MCF 10A (cell line): ENCODE measurements at places on chromosomes 3 and 15. TPM values are rescaled to one million over a fixed set of nuclear protein-coding genes. Genes with fewer than 3 reads are reported as not detected.

STAC gene
- 1.1 and 1.2 TPM in 2 replicates for total RNA-seq

NPAP1 gene
- not detected in 2 replicates for total RNA-seq

- peaks cover 18% of the 10 kb centered on the region for H3K4me1 ChIP-seq
- no peaks in the 10 kb centered on the region for H3K36me3 ChIP-seq
These were observed 326.1 kb downstream of the SATB1 start for GRCh38 chr3:18098960-18099587.

- H3K27me3 ChIP-seq = no peaks in the 10 kb centered on the region
- peaks cover 24% of the 10 kb centered on the region for H3K4me1 ChIP-seq
- H3K36me3 ChIP-seq = no peaks in the 10 kb centered on the region
- H3K4me3 ChIP-seq = no peak overlapping the region
These were observed 282.4 kb upstream of the GRM7 start for GRCh38 chr3:6578526-6578925.

DNA sequence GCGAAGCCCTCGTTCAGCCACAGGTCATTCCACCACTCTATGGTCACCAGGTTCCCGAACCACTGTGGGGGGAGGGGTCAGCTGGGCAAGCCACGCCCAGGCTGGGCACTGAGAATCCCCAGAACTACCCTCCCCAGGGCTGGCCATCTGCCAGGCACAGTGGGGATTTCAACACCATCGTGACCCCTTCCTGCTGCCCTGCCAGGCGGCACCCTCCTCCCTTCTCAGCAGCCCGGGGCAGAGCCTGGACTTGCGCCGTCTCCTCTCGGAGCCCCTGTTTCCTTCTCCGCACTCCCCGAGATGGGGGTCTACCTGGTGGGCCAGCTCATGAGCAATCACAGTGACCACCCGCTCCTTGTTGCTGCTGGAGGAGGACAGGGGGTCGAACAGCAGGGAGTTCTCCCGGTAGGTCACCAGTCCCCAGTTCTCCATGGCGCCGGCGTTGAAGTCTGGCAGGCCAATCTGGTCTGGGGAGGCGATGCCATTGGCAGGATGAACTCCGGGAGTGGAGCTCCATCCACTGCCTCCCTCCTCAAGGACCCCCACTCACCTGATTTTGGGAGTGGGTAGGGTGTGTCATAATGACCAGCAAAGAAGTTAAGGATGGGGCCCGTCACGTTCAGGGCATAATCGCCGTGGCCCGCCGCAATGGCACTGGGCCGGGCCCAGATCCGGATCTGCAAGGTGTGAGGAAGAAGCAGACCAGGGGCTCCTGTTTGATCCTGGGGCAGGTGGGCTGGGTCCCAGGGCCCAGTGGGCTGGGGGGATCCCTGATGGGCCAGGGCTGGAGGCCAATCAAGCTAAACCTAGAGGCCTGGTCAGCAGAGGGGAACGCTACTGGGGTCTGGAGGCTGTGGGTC, 10.5 kb downstream of the ANPEP start:
- peaks cover 10% of the 10 kb centered on the region for H3K4me1 ChIP-seq
- H3K4me3 ChIP-seq = no peak overlapping the region
- H3K27me3 ChIP-seq = no peaks in the 10 kb centered on the region
- H3K27ac ChIP-seq = peak overlapping the region; percentile 44
- H3K36me3 ChIP-seq = peaks cover 89% of the 10 kb centered on the region
- DNase-seq = peak; percentile 65

GRCh38 chr3:66898155-66898554, 100.0 kb upstream of the KBTBD8 start:
- no peak overlapping the region for H3K4me3 ChIP-seq
- H3K36me3 ChIP-seq = no peaks in the 10 kb centered on the region
- DNase-seq = no peak

GRCh38 chr15:52078876-52079700, 33.5 kb downstream of the BCL2L10 start:
- peak overlapping the region; percentile 58 for H3K4me3 ChIP-seq
- DNase-seq = peak; percentile 92
- H3K27me3 ChIP-seq = no peaks in the 10 kb centered on the region

DNA sequence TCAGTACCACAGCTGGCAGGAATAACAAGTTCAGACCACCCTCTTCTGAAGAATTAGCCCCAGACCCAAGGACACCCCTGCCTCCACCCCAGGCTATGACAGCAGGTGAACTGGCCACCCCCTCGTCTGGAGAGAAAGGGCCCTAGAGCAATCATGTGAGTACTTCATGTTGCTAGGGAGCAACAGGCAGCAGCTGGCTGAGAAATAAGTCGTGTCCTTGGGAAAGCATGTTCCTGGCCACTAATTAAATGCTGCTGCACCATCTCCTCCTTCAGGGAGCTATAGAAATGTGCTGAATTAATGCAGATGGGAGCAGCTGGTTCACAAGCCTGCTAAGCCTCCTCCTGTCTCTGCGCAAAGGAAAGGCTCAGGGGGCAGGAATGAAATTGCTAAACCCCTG, 31.5 kb downstream of the MRPS11 start:
- no peak overlapping the region for H3K4me3 ChIP-seq
- H3K27me3 ChIP-seq = no peaks in the 10 kb centered on the region
- no peaks in the 10 kb centered on the region for H3K4me1 ChIP-seq
- no peak overlapping the region for H3K27ac ChIP-seq
- no peak for DNase-seq

DNA sequence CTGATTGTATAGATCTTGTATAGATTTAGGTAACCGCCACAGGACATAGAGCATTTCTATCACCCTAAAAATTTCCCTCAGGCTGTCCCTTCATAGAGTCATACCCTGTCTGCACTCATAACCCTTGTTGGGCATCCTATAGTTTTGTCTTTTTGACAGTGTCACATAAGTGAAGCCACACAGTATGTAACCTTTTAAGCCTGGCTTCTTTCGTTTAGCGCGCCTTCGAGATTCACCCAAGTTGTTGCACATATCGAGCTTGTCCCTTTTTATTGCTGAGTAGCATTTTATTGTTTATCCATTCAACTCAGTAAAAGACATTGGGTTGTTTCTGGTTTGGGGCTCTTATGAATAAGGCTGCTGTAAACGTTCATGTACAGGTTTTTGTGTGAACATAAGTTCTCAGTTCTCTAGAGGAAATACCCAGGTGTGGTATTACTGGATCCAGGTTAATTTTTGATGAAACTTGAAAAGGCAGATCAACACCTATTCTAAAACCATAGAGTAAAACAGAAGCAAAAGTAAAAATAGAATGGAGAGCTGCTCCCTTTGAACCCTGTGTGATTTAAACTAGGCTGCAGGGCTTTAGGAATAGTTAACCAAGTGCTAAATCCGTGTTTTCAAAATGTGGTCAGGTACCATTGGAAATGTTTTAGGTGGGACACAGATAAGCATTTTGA, 49.5 kb downstream of the CD86 start:
- DNase-seq = no peak
- no peak overlapping the region for H3K27ac ChIP-seq
- H3K27me3 ChIP-seq = no peaks in the 10 kb centered on the region
- no peaks in the 10 kb centered on the region for H3K4me1 ChIP-seq
- no peaks in the 10 kb centered on the region for H3K36me3 ChIP-seq
- no peak overlapping the region for H3K4me3 ChIP-seq

C3orf49 gene
- not detected in 2 replicates for total RNA-seq

GRCh38 chr3:84125201-84125721, 833.5 kb upstream of the CADM2 start:
- DNase-seq = no peak
- H3K27ac ChIP-seq = no peak overlapping the region
- H3K36me3 ChIP-seq = no peaks in the 10 kb centered on the region
- no peaks in the 10 kb centered on the region for H3K27me3 ChIP-seq
- no peaks in the 10 kb centered on the region for H3K4me1 ChIP-seq
- no peak overlapping the region for H3K4me3 ChIP-seq

HRH1 gene
- total RNA-seq = 11.0 and 14.8 TPM in 2 replicates

- peaks cover 32% of the 10 kb centered on the region for H3K36me3 ChIP-seq
- H3K27ac ChIP-seq = peak overlapping the region; percentile 71
- no peaks in the 10 kb centered on the region for H3K27me3 ChIP-seq
- H3K4me1 ChIP-seq = peaks cover 14% of the 10 kb centered on the region
- H3K4me3 ChIP-seq = peak overlapping the region; percentile 12
These were observed 41.8 kb downstream of the ITGB5 start for GRCh38 chr3:124845406-124845805.

ITIH3 gene
- total RNA-seq = not detected in 2 replicates

DNA sequence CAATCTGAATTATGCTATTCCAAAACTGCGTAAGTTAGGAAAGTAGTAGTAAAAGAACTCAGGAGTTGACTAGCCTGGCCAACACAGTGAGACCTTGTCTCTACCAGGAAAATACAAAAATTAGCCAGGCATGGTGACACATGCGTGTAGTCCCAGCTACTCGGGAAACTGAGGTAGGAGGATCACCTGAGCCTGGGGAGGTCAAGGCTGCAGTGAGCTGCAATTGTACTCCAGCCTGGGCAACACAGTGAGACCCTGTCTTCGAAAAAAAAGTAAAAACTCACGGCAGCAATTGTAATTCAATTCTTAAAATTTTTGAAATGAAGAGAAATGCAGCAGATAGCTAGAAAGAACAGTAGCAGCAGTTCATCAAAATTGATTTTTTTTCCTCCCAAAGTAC, 9.7 kb downstream of the GABPB1 start:
- no peak for DNase-seq
- peaks cover 6% of the 10 kb centered on the region for H3K4me1 ChIP-seq
- H3K27ac ChIP-seq = no peak overlapping the region
- no peaks in the 10 kb centered on the region for H3K27me3 ChIP-seq
- no peak overlapping the region for H3K4me3 ChIP-seq
